Hematopoietic multipotent progenitor cell treated with erythropoietin and hydrocortisone succinate and interleukin-3 and kit ligand, for 17 days (in vitro differentiated cells): ENCODE measurements at places on chromosomes 1 and 21.

DNA sequence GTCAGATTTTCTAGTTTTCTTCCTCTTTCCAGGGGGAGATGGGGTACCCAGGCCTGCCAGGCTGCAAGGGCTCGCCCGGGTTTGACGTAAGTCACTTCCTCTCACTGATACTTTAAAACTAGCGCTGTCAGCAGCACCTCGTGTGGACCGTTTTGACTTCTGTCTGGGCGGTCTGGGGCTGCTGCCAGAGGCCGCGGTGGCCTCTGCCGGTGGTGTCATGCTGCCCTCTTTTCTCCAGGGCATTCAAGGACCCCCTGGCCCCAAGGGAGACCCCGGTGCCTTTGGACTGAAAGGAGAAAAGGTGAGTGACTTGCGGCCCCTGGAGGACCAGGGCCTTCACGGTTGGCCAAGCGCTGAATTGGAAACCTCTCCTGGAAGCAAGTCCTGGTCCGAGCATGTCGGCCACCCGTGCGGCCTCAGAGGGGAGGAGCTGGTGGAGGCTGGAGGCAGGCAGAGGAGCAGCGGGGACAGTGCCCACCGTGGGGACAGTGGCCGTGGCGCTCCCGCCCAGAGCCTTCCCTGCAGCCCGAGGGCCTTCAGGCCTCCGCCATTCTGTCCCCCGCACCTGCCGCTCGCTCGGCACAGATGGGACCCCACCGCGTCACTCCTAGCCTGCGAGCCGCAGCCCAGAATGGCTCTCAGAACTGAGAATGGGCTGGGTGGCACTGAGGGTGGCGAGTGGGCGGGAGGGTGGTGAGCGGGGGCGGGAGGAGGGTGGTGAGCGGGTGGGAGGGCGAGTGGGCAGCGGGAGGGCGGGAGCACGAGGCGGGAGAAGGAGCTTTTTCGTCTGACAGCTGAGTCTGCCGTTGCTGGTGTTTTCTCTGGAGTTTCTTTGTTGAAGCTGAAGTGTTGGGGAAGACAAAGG is 9.4 kb downstream of the COL6A1 start:
- DNase-seq: no peak

DNA sequence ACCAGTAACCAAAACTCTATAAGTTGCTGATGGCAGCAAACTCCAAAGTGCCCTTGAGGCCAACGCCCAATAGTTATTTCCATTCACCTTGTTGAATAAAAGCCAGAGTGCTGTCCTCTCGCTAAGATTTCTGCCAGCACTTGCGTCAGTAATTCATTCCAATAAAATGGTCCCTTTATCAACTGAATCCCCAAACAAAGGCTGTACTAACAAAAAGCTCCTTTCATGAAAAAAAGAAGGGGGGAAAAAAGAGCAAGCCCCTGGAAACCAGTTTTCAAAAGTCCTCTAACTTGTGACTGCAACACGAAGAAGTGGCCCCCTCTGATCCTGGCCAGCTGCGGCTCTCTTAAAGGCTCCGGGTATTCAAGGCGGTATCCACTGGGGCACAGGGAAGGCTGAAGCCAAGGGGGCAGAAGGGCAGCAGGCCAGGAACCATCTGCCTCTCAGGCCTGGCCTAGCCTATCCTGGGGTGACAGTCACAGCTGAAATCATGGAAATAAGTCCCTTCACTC is 55.8 kb upstream of the ZNF326 start:
- no peak for DNase-seq

- DNase-seq: no peak
Measured at GRCh38 chr1:114290341-114290740, 136.7 kb upstream of the SYT6 start.

DNA sequence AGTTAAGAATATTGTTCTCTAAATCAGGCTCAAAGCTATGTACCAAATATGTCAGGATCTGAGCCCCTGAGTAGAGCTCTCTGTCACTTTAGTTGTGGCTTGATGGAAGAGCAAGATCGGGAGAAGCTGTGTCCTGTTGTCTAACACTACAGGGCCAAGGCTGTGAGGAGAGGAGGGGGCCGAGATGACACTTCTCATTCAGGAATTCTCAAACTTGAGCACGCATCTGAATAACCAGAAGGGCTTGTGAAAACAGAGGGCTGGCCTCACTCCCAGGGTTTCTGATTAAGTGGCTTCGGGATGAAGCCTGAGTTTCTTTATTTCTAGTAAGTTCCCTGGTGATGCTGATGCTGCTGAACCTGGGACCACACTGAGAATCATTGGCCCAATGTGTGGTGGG is 209.2 kb upstream of the DAB1 start:
- DNase-seq: no peak

DNA sequence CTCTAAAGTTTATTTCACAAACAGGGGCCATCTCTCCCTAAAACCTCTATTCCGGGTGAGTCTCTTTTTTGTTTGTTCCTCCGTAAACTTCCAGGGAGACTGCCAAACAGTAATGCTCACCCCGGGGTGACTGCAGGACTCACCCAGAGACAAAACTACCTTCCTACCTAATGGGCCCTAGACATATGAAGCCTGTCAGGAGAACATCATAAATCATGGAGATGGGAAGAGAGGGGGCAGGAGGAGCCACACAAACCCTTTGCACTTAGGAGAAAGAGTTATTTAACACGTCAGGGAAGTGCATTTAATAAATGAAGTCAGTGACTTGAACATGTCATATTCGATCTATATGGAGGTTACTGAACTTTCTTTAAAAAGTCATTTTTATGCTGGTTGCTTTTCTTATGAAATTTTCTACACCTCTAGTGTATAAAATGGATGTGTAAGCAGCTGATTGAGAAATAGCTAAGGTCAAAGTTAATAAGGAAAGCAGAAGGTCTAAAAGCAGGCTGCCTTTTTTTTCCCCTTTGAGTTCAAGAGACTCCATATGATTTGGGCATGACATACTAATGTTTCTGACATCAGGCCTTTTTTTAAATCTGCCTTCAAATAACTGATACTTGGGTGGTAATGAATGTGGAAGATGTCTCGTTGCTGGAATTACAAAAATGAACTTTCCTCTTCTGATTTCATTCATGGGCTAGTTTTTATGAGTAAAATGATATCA is 286.9 kb upstream of the USP25 start:
- no peak for DNase-seq

DNA sequence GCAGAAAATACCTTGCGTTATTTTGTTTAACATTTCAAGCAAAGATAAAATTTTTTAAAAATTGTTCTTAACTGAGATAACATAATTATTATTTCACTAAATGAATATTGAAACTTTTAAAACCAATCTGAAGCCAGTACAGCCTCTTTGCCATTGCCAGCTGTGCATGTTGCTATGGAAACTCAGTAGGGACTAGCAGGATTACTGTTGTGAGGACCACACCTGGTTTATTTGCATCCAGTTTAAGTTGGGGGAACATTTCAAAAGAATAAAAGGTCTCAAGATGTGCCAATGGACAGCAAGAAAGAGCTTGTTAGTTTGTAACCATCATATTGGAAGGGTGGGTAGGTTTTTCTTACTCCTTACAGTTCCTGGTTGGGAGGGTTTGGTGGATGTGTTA is 80.7 kb downstream of the POU2F1 start:
- no peak for DNase-seq

GRCh38 chr1:59697150-59697800 is 117.5 kb upstream of the HOOK1 start:
- DNase-seq: no peak

DNA sequence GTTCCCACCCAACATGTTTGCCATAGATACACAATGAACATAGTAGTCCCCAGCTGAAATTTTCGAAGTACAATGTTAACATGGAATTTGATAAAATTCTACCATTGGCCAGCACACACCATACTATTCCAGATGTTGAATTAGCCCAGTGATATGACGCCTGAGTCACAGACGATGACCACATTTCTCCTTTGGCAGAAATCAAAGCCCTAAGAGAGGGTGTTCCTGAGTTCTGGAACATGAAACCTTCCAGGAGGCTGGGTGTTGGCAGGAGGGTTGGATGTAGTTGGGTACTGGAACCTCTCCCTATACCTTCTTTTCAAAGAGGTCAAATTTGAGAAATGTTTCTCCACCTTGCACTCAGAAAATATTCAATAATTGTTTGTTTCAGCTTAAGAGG is 37.8 kb downstream of the LPAR3 start:
- no peak for DNase-seq

- no peak for DNase-seq
Measured at GRCh38 chr1:237712082-237712481, 178.6 kb downstream of the ZP4 start.

- DNase-seq: no peak
Measured at GRCh38 chr1:226370144-226370923, 37.6 kb downstream of the PARP1 start.

- no peak for DNase-seq
Measured at GRCh38 chr1:59232216-59232615, 64.7 kb upstream of the FGGY start.

GRCh38 chr1:9823943-9824701 is at the start of gene CLSTN1:
Gene CLSTN1, minus strand, starts transcription at chr1:9823965. Its CDS starts 232 bp downstream, at chr1:9823733.
- DNase-seq: no peak

- no peak for DNase-seq
Measured at GRCh38 chr1:162285149-162285561, 91.5 kb downstream of the SPATA46 start.

- DNase-seq: no peak
Measured at GRCh38 chr1:99282536-99282935, 18.2 kb downstream of the PLPPR4 start.

- no peak for DNase-seq
Measured at GRCh38 chr1:23805025-23805424, 4.5 kb upstream of the GALE start.

DNA sequence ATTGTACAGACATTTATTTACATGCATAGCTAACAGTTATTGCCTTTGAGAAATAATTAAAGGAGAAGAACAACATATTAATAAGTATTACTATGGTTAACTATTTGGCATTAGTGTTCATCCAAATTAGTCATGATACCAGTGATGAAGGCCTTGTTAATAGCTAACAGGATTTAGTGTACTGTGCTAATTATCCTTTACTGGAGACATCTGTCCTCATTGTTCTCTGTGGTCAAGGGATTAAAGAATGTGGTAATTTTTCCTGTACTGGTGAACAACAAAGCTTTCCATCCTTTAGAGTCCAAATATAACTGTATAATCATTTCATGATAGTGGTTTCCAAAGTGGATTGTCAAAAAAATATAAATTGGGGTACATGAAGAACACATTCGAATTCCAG is 103.9 kb downstream of the ADGRL4 start:
- DNase-seq: no peak

DNA sequence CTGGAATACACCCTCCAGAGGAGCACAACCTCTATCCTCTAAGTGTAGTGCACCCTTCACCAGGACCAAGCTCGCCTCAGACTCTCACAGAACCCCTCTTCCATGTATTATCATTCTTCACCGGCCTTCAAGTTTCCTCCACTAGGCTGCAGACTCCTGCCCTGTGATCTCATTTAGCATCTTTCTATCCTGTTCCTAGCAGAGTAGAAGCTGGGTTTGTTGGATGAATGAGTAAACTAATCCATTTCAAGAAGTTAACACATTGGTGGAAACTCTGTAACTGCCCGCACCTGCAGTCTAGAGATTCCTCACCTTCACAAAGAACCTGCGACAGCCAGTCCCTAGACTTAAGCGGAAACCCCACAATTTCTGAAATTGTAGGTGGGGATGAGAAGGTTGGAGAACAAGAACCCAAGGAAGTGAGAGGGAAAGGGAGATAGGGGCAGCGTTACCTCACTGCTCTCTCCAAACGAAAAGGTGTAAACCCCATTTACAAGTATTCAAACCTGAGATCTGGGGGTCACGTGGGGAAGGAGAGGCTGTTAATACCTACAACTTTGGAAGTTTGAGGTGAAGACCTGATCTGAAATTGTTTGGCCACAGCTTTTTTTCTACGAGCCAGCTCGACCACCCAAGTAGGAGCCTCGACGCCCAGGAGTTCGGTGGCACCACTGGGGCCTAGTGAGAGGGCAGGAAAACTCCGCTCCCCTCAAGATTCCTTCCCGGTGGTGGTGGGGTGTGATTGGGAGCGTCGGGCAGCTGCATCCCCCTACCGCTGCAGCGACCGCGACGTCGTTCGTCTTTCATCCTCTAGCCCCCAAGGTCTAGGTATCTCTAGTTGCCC is 1.2 kb downstream of the PTPN14 start:
- no peak for DNase-seq

DNA sequence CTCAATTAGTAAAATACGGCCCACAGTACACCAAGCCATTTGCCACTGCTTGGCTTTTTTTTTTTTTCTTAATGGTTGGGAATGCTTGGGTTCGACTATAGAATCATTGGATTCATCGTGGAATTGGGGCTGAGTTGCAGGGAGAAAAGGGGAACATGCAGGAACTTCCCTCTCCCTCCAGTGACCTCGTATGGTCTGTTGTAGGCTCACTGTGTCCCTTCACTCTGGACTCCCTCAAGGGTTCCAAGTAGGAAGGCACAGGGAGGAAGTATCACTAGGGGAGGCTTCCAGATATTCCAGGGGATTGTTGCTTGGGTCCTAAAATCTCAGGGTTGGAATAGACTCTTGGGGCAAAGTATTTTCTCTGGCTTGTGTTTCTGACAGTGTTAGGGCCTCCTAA is 24.5 kb downstream of the PPFIA4 start:
- DNase-seq: no peak

GRCh38 chr1:241639623-241640148 is 483 bp downstream of the CHML start:
- DNase-seq: no peak

DNA sequence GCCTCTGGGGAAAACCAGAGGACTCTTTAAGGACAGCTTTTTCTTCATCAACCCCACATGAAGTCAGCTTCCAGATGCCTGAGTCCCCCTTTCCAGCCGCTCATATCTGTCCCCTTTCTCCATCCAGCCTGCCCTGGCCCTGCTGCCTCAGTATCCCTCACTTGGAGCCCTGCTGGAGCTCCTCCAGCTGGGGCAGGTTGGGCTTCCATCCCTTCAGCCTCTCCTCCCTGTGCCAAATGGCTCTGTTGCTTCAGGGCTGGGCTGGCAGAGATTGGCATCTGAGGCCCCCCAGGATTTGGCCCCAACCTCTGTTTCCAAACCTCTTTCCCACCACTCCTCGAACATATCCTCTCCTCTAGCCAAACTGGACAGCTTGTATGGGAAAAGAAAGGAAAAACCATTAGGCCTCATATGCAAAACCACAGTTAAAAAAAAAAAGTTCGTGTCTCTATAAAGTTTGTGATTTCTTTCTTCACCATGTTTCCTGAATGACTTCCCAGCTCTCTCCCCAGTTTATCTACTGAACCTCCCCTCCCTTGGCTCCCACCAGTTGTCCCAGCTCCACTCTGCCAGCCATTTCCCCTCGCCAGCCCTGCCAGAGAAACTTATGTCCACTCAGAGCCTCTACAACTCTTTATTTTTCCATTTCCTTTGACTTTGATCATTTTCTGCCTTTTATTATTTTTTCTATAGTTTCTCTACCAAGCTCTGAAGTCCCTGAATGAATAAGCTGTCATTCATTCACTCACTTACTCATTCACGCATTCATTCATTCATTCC is 217.9 kb downstream of the FOXD2 start:
- no peak for DNase-seq

- DNase-seq: no peak
Measured at GRCh38 chr1:24558455-24558854, 2.6 kb downstream of the NCMAP start.

GRCh38 chr1:34441259-34442069 is 264.8 kb downstream of the C1orf94 start:
- no peak for DNase-seq
